ENCODE measurements at places on chromosomes 3 and 15.

- no peak for DNase-seq
Observed at GRCh38 chr3:137460944-137461343, 303.2 kb upstream of the SOX14 start.

- DNase-seq: no peak
Observed at GRCh38 chr3:24420224-24420623, 74.4 kb downstream of the THRB start.

GRCh38 chr3:183779896-183780465 is 45.4 kb downstream of the MAP6D1 start:
- DNase-seq: no peak

- peak; percentile 42 for DNase-seq
Observed at GRCh38 chr15:68598171-68599152, 19.7 kb downstream of the CORO2B start.
